ENCODE measurements at places on chromosomes 7 and 10.

DNA sequence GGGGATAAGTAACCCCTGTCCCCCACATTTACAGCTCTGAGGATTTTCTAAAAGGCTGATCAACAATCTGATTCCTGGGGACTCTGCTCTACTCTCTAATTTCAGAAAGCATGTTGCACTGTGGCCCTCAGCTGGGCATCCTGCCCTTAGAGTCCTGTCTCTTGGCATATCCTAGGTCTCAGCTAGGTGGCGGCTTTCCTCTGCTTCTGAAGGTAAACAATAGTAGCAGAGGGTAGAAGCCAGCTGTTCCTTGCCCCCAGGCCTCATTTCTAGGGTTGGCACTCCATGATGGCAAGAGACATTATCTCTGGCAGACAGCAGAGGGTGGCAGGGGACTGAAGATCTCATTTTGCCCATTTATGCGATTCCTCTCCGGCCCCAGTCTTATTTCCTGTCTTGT, 77.0 kb downstream of the ADCYAP1R1 start:
- no peak for DNase-seq

DNA sequence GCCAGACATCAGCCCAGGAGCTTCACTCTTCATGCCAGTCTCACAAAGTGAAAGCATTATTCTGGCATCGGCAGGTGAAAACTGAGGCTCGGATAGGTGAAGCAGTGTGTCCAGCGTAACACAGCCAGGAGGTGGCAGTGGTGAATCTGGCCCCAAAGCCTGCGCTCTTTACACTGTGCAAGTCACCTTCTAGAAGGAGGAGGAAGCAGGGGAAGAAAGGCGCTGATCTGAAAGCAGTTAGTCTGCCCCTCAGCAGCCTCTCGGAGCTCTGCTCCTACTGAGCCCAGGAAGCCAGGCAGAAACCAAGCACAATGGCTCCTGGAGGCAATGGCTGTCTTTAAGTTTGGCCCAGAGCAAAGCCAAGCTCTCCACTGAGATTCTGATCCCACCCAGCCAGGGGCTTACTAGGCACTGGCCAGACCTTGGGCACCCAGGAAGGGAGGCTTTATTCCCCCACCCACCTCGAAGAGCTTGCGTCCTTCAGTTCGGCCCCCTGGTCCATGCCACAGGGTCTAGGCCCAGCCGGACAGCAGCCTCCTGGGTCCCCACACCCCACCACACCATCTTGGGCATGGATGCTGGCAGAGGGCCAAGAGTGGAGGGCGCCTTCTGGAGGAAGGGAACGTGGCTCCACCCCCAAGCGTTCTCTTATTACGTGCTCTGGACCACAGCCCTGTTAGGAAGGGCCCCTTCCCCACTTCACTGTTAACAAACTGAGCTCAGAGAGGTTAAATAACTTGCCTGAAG, 104.5 kb downstream of the GRID1 start:
- DNase-seq = no peak

DNA sequence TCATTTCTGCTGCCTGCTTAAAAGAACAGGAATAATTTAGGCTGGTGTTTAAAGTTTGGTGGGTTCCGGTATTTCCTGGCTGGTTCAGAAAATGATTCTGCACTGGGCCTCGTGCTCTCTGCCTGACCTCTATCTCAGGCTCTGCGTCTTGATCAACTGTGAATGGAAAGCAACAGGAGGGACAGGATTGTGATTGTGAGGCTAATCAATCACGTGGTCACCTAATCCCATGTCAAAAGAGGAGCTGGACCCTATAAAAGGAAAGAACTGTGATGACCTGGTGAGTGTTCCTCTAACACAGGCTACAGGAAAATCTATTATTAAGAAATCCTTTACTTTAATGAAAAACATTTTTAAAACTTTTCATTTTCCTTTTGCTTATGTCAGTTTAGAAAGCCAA, at the start of gene DHX32:
Gene DHX32, minus strand, starts transcription at position 101 of the 400 bp plus-strand sequence. CDS start 468 bp downstream, outside the sequence.
- no peak for DNase-seq

DNA sequence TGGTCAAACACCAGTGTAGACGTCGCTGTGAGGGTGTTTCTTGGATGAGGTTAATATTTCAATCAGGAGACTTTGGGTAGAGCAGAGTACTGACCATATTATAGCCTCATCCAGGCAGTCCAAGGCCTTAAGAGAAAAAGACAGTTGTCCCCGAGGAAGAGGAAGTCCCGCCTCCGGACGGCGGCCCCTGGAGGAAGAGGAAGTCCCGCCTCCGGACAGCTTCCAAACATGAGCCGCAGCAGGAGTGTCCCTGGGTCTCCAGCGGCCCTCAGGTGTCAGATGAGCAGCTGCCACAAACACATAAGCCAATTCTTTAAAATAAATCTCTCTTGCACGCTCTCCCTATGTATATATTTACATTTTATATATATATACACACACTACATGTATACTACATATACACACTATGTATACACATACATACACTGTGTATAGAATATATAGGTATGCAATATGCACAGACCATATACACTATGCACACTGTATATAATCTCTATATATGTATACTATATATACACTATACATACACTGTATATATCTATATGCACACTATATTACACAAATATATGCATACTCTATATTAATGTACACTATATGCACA, 37.5 kb downstream of the PWWP2B start:
- DNase-seq = no peak

DNA sequence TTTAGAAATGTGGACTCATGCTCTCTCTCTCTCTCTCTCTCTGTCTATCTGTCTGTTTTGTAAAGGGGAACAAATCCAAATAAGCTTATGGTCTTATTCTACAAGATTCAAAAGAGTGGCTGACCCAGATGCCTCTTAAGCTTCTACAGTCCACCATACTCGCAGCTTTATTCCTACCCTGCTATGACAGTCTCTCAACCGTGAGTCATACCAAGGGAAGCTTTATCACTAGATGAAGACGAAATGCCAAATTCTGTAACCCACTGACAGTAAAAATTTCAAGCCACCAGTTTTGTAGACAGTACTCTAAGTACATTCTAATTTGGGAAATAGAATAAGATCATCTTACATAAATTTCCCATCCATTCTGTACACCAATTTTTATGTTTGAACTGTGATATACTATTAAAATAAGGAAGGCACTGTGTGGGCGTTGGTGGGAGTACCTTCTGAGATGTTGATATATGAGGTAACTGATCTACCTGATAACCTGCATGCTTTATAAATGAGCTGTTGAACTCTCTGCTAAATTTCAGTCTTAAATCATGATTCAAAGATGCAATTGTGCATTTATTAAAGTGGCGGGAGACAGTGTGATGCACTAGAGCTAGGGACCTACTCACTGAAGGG, 153.2 kb downstream of the KLF6 start:
- DNase-seq = no peak
